ENCODE measurements at places on chromosomes 13 and 19.

DNA sequence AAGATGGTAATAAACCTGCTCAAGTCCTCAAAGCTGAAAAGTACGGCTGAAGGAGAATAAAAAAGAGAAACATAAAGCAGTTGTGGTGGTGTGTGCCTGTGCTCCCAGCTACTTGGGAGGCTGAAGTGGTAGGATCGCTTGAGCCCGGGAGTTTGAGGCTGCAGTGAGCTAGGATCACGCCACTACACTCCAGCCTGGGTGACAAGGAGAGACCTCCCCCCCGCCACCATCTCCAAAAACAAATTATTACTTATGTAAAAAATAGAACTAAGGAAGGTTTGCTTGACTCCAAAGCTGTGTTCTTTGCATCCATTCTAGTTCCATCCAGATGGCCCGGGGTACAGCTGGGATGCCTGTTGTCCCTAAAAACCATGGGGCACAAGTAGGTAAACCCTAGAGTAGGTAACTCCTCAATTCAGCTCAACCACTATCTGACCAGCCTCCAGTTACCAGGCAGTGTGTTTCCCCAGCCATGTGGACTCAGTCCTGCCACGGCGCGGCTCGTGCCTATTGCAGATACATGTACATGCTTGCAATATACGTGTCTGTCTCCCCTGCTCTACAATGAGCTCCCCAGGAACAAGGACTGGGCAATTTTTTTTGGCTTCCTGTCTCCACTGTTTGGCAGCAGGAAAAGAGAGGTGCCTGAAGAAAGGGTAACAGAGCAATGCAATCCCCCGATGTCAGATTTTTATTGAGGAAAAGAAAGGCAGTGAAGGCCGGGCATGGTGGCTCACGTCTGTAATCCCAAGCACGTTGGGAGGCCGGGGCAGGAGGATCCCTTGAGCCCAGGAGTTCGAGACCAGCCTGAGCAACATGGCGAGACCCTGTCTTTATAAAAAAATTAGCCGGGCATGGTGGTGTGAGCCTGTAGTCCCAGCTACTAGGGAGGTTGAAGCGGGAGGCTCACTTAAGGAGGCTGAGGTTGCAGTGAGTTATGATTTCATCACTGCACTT lies 101.3 kb downstream of the GNG7 start:
- peak; percentile 57 for DNase-seq

DNA sequence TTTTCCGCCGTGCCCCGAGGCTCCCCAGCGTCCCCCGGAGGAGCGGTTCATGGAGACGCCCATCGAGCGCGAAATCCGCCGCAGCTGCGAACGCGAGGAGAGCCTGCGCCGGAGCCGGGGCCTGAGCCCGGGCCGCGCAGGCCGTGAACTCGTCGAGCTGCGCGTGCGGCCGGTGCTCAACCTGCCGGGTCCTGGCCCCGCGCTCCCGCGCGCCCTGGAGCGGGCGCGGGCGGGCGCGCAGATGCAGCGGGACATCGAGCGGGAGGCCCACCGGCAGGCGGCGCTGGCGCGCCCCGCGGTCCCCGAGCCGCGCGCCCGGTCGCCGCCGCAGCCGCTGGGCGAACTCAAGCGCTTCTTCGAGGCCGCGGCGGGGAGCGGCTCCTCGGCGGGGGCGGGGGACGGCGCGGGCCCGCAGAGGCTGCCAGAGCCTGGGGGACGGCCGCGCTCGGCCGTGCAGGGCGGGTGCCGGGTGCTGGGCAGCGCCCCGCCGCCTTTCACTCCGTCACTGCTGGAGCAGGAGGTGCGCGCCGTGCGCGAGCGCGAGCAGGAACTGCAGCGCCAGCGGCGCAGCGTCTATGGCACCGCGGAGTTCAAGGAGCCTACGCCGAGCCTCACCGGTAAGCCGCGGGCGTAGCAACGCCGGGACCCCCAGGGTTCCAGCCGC lies 807 bp downstream of the MISP3 start:
- peak; percentile 87 for DNase-seq

- DNase-seq, result peak; percentile 1
Observed at GRCh38 chr13:57138988-57139387, 1.7 kb upstream of the PRR20A start.

DNA sequence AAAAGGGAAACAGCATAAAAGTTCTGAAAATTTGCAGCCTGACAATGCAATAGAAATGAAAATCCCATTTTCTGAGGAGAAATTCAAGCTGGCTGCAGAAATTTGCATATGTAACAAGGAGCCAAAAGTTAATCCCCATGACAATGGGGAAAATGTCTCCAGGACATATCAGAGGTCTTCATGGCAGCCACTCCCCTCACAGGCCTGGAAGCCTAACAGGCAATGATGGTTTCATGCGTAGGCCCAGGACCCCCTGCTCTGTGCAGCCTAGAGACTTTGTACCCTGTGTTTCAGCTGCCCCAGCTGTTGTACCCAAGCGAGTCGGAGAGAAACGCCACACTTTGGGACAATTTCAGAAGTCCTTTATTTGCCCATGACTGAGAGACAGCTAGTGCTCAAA lies 701.3 kb upstream of the KLHL1 start:
- no peak for DNase-seq

DNA sequence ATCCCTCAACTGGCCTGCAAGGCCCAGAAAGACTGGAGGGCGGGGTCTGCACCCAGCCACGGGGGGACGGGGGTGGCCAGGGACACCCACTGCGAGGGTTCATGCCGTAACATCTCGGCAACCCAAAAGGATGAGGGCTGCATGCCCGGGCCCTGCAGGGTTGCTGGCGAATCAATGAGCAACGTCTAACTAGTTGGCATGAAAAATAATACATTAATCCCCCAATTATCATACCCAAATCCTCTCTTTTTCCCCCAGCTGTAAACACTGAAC lies 232.2 kb downstream of the TUBA3C start:
- no peak for DNase-seq

DNA sequence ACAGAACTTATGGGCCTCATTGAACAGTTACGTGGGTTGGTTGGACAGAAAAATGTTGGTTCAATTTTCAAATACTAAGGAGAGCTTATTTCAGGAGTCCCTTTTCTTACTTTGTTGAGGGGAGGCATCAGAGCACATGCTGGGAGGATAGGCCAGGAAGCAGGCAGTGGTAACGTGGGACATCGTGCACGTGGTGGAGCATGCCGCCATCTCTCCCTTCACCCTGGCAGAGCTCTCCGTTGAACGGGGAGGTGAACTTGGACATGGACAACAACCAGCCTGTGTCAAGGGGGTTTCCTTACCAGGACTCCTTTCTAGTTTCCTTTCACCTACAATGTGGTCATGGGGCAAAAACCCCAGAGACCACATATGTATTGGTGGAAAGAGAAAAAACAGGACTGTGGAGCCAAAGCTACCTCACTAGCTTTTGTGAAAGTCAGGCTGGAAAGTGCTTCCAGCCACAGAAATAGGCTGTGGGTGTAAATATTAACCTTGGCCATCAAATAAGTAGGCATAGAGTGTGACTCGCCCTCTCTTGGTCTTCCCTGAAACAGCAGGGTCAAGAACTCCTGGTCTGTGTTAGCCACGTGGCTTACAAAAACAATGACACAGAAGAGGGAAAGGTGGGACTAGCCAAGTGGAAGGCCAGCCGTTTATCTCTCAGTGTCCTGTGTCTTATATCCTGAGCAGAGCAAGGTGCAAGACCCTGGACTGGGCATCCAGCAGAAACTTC lies 14.4 kb downstream of the MICOS13 start:
- DNase-seq, result peak; percentile 31

DNA sequence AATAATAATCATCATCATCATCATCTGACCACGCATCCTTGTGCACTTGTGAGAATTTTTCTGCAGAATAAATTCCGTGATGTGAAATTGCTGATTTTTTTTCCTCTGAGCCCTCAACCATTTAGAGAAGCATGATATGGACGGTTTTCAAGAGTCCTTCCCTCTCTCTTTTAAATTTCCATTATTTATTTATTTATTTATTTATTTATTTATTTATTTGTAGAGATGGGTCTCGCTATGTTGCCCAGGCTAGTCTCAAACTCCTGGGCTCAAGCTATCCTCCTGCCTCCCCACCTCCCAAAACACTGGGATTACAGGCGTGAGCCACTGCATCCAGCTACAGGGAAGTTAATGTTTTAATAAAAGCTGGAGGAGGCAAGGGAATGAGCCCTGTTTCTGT lies 39.6 kb downstream of the CACNA1A start:
- no peak for DNase-seq

DNA sequence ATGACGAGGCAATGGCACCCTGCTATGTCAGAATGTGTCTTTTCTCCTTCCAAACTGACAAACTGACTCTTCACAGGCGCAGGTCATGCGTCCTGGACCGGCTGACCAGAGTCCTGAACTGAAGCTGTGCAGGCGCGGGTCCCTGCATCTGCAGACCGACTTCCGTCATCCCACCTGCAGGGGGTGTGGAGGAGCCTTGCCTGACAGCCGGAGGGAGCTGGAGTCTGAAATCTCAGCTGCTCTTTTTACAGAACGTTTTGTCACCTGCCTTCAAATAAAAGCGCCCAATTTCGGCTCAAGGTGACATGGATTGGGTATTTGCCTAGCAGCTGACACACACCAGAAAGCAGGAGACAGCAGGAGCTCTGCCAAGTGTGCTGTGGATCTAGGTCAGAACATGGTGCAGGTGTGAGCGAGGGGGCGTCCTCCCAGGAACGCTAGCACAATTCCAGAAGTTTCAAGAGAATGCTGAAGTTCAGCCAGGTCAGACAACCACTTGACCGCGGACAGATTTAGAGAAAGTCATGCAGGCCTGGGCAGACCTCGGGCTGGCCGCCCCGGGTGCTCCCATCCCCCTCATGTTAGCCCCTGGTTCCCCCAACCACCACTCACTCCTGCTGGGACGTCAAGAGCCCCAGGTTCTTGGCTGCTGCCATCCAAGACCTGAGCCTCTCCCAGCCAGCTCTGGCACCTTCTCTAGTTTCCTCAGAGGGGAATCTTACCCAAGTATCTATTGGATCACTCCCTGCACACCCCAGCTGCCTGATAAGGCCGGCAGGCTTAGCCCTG lies 32.8 kb downstream of the ELL start:
- peak; percentile 40 for DNase-seq

GRCh38 chr13:106609116-106609515 lies 41.2 kb upstream of the ARGLU1 start:
- peak; percentile 61 for DNase-seq

DNA sequence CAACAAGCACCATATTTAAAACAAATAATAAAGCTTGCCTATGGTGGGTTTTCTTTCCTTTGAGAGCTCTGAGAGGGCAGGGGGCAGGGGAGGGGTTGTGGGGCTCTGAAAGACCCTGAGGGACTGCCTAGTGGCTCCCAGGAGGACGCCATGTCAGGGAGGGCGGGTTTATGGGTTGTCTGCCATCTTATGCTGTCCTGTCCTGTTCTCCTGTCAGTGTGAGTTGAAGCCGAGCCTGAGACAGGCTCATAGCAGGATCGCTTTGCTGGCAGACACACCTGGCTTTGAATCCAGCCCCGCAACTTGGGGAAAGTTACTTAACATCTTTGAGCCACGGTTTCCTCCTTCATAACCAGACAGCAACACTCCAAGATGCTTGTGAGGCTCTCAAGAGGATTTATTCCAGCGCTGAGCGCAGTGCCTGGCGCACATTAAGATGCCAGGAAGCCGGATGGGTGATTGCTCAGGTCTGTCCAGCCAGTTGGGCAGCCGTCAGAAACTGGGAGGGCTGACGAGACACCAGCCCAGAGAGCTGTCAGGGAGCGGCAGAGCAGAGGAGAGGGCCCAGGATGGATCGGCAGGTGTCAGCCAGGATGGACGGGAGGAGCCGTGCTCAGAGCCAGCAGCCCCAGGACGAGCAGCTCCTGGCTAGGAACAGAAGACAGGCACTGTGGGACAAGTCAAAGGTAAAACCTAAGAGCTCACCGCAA lies 36.8 kb upstream of the C1QTNF9 start:
- DNase-seq, result peak; percentile 12

GRCh38 chr13:25752957-25753551 lies 298.8 kb downstream of the SHISA2 start:
- peak; percentile 62 for DNase-seq

GRCh38 chr13:27783111-27783510 lies 9.2 kb upstream of the GSX1 start:
- peak; percentile 45 for DNase-seq

DNA sequence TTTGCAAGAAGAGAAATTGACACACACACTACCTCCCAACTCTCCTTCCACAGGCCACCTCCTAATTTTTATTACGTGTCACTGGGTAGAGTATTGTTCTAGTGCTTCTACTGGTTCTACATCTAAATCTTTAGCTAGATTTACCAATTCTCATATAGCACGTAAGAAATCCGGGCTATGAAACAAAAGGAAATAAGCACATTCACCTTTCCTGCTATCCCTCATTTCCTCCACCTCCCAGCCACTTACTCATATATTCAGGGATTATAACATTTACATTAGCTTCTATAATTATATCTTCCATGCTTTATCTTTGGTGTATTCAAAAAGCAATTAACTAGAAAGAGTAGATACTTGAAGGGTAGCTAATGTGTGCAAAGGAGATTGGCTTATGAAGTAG lies 39.7 kb downstream of the USP12 start:
- peak; percentile 29 for DNase-seq

GRCh38 chr19:1007399-1008251 lies 7.4 kb downstream of the GRIN3B start:
- DNase-seq, result no peak

DNA sequence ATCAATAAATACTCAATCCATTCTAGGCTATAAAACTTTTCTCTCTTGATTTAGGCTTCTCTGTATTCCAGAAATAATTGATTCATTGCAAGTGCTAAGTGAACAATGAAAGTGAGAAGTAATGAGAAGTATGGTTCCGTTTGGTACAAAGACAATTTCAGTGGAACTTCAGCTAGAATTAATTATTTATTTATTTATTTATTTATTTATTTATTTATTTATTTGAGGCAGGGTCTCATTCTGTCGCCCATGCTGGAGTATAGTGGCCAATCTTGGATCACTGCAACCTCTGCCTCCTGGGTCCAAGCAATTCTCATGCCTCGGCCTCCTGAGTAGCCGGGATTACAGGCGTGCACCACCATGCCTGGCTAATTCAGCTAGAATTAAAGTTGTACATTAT lies 262.1 kb downstream of the B3GLCT start:
- DNase-seq, result no peak

- no peak for DNase-seq
Observed at GRCh38 chr19:30393046-30393445, 20.9 kb downstream of the ZNF536 start.

GRCh38 chr13:111399776-111400538 lies 79.5 kb downstream of the TEX29 start:
- DNase-seq, result no peak

DNA sequence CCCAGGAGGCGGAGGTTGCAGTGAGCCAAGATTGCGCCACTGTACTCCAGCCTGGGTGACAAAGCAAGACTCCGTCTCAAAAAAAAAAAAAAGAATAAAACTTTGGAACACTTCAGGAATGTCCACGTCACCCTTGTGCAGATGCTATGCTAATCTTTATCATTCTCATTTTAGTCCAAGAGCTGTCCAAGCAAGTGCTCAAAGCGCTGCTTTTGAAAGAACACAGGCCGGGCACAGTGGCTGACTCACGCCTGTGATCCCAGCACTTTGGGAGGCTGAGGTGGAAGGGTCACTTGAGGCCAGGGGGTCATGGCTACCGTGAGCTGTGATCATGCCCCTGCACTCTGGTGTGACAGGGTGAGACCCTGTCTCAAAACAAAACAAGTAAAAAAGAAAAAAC lies 11.1 kb upstream of the UQCR11 start:
- DNase-seq, result no peak

All from epithelial cell of esophagus (primary cell).